ENCODE measurements at places on chromosomes 16 and 17.

DNA sequence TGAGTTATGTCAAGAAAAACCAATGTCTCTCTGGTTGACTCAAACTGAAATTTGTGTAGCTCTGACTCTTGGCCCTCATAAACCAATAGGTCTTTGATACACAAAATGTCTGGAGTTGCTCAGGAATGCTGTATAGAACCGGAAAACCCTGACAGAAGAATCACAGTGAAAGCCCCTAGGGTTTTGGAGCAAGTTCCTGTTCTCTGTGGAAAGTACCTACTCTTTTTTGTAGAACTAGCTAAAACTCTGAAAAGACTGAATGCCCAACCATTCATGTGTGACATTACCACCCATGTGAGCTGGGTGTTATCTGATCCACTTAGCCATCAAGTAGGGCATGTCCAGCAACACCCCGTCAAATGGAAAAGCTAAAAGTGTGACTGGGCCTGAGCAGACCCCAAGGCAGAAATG is 28.8 kb downstream of the CCL4 start:
- DNase-seq = no peak
- H3K36me3 ChIP-seq = no peaks in the 10 kb centered on the region
- peaks cover 12% of the 10 kb centered on the region for H3K27me3 ChIP-seq
- H3K4me1 ChIP-seq = no peaks in the 10 kb centered on the region
- no peak overlapping the region for H3K27ac ChIP-seq

DNA sequence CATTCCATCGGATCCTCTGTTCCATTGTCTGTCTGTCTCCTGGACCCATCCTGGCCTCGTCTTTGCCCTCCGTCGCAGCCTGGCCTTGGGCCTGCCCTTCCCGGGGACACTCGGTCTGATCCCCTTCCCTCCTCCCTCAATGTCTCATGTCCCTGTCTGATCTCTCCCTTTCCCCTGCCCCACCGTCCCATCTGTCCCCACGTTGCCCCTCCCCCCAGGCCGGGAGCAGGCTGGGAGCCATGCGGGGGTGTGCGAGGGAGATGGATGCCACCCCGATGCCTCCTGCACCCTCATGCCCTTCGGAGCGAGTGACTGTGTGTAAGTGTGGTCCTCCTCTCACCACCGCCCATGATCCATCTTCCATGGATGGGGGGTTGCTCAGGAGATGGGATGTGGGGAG is 5.3 kb upstream of the ATP2A1 start:
- no peak overlapping the region for H3K4me3 ChIP-seq
- H3K36me3 ChIP-seq = peaks cover 3% of the 10 kb centered on the region
- H3K4me1 ChIP-seq = peaks cover 4% of the 10 kb centered on the region
- no peaks in the 10 kb centered on the region for H3K27me3 ChIP-seq
- no peak overlapping the region for H3K27ac ChIP-seq

GRCh38 chr17:45819632-45820031 is 25.0 kb upstream of the SPPL2C start:
- H3K27me3 ChIP-seq = peaks cover 4% of the 10 kb centered on the region
- no peak overlapping the region for H3K4me3 ChIP-seq
- H3K27ac ChIP-seq = no peak overlapping the region

DNA sequence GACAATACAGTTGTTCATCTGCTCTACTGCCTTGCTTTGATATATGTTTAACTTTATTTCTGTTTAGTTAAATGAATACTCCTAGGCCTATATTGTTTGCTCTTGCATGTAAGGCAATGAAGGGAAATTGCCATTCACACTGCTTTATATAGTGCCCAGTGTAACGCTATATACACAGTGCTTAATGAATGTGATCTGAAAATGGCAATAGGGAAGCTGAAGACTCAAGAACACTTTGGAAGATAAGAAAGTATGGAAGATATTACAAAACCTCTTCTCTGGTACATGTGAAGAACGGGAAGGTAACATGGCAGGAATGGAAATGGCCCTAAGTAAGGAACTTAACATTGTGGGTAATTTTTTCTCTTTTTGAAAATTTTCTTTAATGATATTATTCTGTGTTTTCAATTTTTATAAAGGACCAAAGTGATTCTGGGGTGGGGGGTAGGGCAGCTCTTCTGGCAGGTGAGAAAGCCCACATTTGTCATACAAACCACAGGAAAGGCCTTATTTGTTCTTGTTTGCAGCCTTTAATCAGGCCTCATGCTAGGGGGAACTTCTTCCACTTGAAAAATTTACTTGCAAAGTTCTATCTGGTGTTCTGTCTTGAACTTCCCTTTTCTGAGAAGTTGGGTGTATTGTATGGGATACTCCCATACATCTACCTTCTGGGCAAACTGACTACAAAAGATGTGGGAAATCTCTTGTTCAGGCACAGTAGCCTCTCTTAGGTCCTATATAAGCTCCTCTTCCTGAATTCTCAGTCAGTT is 100.8 kb upstream of the CORO6 start:
- H3K36me3 ChIP-seq = peaks cover 10% of the 10 kb centered on the region
- peak; percentile 54 for DNase-seq
- H3K4me3 ChIP-seq = peak overlapping the region; percentile 81
- H3K4me1 ChIP-seq = peaks cover 85% of the 10 kb centered on the region

DNA sequence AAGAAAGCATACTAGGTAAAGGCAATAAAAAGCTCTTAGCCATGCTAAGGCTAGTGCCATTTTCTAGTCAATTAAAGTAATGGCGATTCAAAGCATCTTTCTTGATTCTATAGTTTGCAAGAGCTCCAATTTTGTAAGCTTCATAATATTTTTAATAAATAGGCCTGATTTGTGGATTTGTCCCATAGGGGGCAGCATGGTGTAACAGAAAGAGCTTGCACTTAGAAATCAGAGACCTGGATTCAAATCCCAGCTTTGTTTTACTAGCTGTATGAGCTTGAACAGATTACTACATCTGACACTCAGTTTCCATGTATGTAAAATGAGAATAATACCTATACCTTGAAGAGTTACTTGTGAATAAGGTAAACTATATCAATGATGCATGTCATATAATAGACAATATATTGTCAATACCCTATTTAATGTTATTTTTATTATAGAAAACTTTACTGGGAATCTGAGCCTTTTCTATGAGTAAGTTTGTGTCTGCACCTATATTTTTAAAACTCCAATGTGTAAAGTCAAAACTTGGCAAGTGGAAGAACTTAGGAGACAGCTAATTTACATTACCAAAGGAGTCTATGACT is 93.6 kb upstream of the NOG start:
- no peaks in the 10 kb centered on the region for H3K4me1 ChIP-seq
- H3K36me3 ChIP-seq = no peaks in the 10 kb centered on the region
- no peak overlapping the region for H3K4me3 ChIP-seq
- no peaks in the 10 kb centered on the region for H3K27me3 ChIP-seq
- H3K27ac ChIP-seq = no peak overlapping the region

DNA sequence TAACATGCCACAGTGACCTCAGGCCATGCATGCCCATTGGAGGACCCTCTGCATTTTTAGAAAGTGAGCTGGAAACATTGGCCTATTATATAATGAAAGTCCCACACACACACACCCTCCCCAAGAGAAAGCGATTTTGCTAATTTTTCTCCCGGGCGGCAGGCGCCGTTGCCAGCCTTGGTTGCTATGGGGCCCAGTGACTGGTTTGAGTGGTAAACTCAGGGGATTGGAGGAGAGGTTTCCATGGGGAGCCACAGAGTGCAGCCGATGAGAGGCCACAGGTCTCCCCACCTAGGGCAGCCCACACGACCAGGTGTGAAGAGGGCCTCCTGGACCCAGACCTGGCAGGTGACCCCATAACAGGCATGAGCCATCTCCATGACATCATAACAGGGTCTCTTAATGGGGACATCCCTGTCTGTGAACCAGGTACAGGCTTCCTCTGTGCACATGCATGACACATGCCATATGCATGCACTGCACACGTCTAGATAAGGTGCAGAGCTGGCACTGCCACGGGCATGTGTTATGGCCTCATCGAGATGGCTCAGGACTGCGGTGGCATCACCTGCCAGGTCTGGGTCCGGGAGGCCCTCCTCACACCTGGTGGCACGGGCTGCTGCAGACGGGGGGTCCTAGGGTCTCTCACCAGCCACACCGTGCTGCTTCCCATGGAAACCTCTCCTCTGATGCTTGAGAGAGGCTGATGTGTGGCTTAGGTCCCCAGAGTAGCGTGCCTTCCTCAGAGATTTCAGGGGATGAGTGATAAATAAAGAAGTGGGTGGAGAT is 144.1 kb downstream of the RBFOX3 start:
- DNase-seq = no peak
- no peak overlapping the region for H3K4me3 ChIP-seq

- no peaks in the 10 kb centered on the region for H3K36me3 ChIP-seq
- H3K27me3 ChIP-seq = peaks cover 18% of the 10 kb centered on the region
- H3K27ac ChIP-seq = no peak overlapping the region
- no peak overlapping the region for H3K4me3 ChIP-seq
- peaks cover 2% of the 10 kb centered on the region for H3K4me1 ChIP-seq
These were observed 30.3 kb upstream of the STH start for GRCh38 chr17:45968732-45969131.

- peak overlapping the region; percentile 90 for H3K27ac ChIP-seq
- peaks cover 17% of the 10 kb centered on the region for H3K4me1 ChIP-seq
- H3K36me3 ChIP-seq = peaks cover 12% of the 10 kb centered on the region
- H3K4me3 ChIP-seq = peak overlapping the region; percentile 67
- DNase-seq = peak; percentile 59
These were observed 24.4 kb upstream of the CYTH1 start for GRCh38 chr17:78806451-78806850.

DNA sequence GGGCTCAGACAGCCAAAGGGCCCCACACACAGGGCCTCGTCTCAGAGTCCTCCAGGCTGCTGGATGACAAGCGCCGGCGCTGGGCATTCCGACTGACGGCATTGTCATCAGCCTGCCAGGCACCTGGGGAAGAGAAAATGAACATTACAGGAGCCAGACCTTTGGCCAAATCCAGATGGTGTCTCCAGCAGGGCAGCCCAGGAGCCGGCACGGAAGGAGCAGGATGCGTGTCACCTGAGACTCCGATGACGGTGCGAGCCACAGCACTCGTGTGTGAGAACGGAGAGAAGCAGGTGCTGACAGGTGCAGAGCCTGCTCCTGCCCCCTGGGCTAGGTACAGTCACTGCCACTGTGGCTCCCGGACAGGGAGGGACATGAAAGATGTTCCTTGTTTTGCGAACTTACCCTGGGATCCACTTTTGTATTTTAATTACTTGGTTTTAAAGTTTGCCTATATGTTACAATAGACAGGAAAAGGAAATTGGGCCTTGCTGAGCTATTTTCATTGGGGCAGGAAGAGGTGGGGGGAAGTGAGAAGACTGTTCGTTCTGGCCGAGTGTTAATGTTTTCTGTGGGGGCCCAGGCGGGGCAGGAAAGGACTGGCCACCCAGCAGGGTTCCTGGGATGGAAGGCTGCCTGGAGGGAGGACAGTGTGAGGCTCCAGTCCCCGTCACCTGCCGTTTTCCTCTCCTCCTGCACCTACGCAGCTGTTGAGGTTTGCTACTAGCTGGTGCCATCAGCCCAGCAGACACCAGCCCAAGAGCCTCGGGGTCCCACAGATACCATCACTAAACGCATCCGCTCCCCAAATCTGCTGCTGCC is 4.4 kb upstream of the FOXJ1 start:
- H3K27me3 ChIP-seq = no peaks in the 10 kb centered on the region
- H3K4me3 ChIP-seq = peak overlapping the region; percentile 79
- peaks cover 35% of the 10 kb centered on the region for H3K4me1 ChIP-seq
- DNase-seq = peak; percentile 63
- H3K36me3 ChIP-seq = peaks cover 15% of the 10 kb centered on the region

DNA sequence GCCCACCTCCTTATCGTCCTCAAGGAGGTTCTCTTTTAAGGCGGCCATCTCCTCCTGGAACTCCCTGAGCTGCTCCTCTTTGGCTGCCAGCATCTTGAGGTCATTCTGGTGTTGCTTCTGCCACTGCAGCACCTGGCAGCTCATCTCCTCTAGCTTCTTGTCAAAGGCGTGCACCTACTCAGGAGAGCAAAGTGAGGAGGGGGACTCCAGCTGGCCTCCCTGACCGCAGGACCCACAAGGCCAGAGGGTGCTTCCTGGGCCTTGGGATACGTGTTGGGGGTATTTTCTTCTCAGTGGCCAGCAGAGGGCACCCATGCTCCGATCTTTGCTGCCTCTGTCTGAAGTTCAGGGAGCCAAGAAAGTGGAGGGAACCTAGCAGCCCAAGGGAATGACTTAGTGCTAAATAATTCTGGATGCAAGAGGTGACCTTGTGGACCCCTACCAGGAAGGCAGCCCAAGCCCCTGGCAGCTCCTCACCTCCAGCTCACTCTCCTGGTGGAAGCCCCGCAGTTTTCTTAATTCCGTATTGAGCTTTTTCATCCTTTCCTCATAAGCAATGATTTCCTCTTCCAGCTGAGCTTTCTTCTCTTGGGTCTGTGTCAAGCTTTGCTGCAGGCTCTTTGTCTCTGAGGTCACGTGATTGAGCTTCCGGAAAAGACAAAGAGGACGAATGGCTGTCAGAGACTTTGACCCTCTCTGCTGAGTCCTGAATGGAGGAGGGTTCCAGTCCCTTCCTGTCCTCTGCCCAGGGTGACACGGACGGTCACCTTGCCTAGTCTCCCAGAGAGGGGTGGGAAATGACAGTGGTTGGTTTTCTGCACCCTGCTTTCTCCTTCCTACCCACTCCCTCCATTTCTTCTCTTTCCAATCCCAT is 31.4 kb downstream of the DHX38 start:
- H3K36me3 ChIP-seq = no peaks in the 10 kb centered on the region
- no peaks in the 10 kb centered on the region for H3K27me3 ChIP-seq
- DNase-seq = peak; percentile 48
- no peak overlapping the region for H3K4me3 ChIP-seq

DNA sequence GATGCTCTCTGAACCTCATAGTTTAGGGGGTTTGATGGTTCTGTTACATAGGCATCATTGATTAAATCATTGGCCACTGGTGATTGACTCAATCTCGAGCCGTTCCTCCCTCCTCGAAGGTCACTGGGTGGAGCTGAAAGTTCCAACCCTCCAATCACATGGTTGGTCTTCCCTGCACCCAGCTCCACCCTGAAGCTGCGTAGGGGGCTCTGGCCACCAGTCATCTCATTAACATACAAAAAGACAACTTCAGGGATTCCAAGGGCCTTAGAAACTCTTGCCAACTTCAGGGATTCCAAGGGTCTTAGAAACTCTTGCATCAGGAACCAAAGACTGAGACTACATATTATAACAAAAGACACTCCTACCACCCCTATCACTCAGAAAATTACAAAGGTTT is 306.5 kb upstream of the TNRC6C start:
- H3K4me1 ChIP-seq = peaks cover 3% of the 10 kb centered on the region
- H3K27ac ChIP-seq = no peak overlapping the region
- DNase-seq = no peak
- no peaks in the 10 kb centered on the region for H3K27me3 ChIP-seq
- H3K4me3 ChIP-seq = no peak overlapping the region

DNA sequence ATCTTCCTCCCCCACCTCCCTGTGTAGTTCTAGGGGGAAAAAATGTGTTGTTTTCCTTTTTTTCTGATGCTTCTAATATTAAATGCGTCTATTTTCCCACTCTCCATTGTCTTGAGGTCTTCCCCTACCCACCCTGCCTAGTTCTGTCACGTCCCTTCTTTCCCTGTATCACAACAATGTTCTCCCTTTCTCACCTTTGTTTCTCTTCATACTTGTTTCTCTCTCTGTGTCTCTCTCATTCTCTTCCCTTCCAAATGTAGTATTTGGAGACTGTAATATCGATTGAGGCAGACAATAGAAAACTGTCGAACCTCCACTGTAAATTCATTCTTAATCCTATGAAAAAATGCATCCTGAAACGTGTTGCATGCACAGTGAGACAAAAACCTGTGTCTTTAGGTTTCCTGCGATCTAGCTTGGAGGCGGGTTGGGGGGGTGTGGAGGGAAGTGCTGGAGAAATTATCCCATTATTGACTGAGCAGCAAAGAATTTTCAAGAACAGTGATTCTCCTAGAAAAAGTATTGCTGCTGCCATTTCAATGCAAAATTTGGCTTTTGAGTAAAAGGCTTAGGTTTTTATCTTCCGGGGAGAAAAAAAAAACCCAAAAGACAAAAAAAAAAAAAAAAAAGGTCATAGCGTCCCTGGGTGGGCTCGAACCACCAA is 1.3 kb upstream of the PSMB3 start:
- peak overlapping the region; percentile 87 for H3K4me3 ChIP-seq
- peaks cover 41% of the 10 kb centered on the region for H3K27me3 ChIP-seq
- peak overlapping the region; percentile 98 for H3K27ac ChIP-seq
- H3K36me3 ChIP-seq = peaks cover 26% of the 10 kb centered on the region
- DNase-seq = no peak
